GOT3 (cell line): ENCODE measurements at places on chromosomes 11 and 22.

GRCh38 chr11:10952872-10953271 is 95.0 kb upstream of the ZBED5 start:
- DNase-seq = no peak

GRCh38 chr11:76604081-76604625 is 66.4 kb downstream of the LRRC32 start:
- DNase-seq = no peak

DNA sequence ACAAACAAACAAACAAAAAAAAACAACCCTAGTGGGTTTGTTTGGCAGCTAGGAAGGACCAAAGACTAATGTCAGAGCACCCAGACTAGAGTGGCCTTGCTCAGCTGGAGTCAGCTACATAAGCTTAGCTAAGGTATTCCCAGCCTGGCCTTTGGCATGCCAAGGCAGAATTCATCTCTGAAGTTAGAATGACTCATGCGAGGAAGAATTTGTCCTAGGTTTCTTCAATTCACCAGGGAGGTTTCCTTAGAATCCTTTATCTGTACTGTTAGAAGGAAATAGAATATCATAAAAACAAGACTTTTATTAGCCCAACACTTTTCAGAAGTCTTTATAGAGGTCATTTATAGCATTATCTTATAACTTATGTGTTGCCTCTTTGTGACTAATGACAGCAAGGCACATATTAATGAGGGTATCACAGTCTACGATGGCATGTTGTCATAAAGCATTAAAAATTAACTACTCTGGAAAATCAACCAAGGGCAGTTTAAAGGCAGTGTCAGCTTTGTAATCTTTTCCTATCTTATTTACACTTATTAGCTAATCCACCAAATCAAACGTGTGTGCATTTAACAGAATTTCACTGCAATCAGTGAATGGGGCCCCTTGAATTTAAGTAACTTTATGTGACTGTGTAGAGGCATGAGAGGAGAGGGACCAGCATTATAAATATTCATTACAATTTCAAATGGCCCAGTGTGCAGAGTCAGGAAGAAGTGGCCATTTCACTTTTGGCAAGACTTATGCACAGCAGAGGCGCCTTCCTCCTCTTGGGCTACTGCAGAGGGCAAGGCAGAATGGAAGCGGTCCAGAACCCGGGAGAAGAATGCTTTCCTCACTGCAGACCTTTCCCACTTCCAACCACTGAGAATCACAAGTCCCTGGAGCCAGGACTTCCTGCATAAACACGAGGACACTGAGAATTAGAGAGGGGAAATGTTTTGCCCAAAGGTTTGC is 36.3 kb downstream of the SLC5A1 start:
- no peak for DNase-seq

DNA sequence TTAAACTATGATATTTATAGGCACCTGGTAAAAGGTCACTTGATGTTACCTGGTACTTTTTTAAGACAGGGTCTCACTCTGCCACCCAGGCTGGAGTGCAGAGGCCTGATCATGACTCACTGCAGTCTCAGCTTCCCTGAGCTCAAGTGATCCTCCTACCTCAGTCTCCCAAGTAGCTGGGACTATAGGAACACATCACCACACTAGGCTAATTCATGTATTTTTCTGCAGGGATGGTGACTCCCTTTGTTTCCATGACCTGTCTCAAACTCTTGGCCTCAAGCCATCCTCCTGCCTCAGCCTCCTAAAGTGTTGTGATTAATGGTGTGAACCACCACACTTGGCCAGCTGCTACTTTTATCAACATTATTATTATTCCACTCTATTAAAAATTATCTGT is 47.6 kb downstream of the OR4C45 start:
- DNase-seq = no peak

DNA sequence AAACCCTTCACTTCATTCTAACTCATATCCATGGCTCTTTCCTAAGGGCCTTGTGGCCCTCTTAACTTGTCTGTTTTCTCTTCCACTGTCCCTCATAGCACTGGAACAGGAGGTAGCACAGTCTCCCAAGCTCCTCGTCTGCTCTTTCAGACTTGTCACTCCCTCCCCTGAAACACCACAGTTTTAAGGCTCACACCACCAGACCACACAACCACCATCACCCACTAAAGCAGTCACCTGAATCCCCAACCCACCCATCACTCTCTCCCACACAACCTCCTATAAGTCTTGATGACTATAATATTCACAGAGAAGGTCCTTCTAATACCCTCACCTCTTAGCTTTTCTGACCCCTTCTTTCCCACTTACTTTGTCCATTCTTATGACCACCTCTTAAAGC is 11.1 kb upstream of the VWCE start:
- no peak for DNase-seq
